AML-193 (cell line): ENCODE measurements at places on chromosomes 11 and 22.

GRCh38 chr11:1503708-1504104 lies 17.1 kb upstream of the MOB2 start:
- no peak for DNase-seq

DNA sequence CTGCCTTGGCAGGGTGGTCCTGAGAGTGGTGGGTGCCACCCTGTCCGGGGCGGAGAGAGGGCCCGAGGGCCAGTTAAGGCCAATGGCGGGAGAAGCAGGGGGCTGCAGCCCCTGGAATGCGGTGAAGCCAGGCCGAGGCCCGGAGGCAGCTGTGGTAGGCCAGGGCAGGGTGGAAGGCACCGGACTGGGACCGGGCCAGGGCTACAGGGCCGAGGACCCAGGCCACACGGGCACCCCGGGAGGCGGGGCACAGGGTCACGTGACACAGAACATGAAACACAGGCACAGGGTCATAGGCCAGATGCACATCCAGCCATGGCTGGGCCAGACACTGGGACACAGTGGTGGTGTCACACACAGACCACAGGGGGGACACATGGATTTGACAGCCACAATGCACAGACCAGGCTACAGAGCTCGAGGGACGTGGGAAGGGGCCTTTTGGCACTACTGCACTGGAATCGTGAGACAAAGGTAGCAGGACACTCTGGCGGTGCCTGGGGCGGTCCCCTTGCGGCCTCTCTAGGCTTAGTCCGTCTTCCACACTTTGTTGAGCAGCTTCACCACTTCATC lies 2.8 kb downstream of the SLC25A1 start:
- no peak for DNase-seq

DNA sequence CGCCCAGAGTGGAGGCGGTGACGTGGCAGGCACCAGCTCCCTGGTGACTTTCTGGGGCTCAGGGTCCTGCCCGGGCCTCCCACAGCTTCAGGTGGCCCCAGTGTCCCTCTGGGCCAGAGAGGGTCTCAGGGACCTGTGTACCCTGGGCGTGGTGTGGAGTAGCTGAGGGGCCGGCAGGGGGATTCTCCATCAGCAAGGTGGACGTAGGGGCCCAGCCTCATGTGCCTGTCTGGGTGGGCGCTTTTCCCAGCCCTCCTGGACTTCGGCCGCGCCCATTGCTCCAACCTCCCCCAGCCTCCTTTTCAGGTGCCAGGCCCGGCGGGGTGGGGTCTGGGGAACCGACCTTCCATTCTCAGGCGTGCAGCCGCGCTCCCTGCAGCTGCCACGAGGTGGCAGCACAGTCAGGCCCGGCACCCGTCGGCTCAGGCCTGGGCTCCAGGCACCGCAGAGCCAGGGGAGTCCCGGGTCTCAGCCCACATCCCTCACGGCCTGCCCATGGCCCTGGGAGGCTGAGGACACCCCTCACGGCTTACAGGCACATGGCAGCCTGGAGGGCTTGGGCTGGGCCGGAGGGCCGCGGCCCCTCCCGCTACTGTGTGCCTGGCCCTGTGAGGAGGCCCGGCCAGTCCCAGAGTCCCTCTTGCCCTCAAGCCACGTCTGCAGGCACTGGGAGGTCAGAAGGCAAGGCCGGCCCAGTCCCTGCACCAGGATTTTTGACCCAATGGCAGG lies 19.9 kb upstream of the MUC5B start:
- no peak for DNase-seq

DNA sequence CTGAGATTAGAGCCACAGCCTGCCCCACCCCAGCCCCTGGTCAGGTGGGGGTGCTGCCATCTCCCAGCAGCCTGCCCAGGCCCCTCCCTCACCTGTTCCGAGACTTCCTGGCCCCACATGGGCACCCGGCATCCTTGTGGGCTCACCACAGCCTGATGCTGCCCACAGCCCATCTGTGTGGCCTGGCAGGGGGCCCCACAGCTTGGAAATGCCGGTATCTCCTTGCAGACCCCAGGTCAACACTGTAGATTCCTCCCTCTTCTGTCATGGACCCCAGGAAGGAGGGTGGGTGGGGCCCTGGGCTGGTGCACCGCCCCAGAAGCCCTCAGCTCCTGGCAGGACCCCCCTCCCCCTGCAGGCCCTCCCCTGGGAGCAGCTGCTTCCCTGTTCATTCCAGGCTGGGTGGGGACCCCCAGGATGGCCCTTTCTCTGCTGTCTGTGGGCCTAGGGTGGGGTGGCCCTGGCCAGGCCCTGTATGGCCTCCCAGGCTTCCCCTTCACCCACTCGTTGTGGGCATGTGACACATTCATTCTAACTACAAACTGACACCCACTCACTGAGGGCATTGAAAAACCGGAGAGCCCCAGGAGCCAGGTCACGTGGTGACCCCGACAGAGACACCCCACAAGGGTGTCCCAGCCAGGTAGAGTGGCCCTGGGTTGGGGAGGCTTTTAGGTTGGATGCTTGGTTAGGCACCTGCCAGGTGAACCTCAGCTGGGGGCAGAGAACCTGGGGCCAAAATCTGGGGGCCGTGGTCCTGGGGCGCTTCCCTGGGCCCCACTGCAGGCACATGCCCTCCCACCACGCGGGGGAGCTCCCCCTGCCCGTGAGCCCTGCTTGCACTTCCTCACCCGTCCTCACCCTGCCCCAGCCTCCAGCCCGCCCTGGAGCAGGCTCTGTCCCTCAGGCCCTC lies 44.1 kb upstream of the CCDC188 start:
- DNase-seq, result no peak

GRCh38 chr11:11731311-11732083 lies 109.7 kb upstream of the GALNT18 start:
- no peak for DNase-seq

GRCh38 chr11:122046846-122047245 lies 69.2 kb downstream of the BLID start:
- DNase-seq, result no peak

GRCh38 chr22:47337161-47337621 lies 574.7 kb downstream of the TBC1D22A start:
- DNase-seq, result no peak

DNA sequence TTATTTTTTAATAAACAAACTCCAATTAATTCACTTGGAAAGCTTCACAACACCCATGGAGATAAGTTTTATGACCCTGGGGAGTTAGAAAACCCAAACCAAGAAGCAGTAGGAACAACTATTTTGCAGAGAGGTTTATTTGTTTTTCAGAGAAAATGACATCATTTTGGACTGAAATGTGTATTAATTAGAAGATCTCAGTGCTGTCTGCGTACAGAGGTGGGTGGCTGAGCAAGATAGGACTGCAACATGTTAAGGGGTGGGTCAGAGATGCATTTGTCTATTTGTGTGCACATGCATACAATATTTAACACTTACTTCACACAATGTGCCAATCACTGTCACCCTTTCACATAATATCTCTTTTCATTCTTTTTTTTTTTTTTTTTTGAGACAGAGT lies 1.1 kb downstream of the SCGB1A1 start:
- no peak for DNase-seq

- no peak for DNase-seq
Measured at GRCh38 chr11:44246726-44247125, 63.2 kb downstream of the ALX4 start.

DNA sequence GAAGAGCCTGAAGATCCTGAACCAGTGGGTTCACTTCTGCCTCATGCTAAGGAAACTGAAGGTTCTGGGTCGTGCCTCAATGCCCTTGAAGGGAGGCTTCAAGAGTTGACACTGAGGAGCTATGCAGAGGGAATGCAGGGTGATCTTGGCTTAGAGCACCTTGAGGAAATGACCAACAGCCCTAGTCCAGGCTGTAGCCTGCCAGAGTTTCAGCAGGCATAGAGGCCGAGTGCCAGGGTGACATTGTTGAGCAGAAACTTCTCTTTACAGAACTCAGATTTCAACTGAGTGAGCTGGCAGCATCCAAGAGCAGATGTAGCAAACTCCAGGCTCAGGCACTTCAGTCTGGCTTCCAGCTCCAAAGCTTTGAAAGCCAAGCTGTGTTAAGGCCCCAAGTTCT lies 23.1 kb upstream of the CAPRIN1 start:
- no peak for DNase-seq

DNA sequence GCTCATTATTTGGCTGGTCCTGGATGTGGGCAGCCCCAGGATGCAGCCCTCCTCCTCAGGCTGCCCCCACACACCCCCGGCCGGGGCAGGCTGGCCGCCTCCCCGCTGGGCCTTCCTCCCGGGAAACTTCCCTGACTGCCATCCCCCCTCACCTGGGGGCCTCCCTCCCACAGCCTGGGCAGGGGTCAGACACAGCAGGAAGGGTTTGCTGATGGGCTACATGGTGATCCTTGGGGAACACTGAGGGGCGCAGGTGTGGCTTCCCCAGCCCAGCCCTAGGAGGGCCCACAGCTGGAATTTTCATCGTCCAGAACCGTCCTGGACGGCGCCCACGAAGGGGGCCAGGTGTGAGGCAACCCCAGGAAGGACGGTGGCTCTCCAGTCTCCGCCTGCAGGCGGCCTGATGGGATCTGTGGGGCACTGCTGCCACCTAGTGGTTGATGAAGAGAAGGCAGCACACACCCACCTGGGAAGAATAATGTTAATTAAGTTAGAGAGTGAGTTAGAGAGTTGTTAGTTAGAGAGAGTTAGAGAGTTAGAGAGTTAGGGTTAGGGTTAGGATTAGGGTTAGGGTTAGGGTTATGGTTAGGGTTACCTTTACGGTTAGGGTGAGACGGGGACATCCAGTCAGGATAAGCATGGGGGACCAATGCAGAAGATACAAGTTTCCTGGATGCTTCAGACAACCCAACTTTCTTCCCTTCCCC lies 75.9 kb upstream of the PRR5 start:
- peak; percentile 56 for DNase-seq

DNA sequence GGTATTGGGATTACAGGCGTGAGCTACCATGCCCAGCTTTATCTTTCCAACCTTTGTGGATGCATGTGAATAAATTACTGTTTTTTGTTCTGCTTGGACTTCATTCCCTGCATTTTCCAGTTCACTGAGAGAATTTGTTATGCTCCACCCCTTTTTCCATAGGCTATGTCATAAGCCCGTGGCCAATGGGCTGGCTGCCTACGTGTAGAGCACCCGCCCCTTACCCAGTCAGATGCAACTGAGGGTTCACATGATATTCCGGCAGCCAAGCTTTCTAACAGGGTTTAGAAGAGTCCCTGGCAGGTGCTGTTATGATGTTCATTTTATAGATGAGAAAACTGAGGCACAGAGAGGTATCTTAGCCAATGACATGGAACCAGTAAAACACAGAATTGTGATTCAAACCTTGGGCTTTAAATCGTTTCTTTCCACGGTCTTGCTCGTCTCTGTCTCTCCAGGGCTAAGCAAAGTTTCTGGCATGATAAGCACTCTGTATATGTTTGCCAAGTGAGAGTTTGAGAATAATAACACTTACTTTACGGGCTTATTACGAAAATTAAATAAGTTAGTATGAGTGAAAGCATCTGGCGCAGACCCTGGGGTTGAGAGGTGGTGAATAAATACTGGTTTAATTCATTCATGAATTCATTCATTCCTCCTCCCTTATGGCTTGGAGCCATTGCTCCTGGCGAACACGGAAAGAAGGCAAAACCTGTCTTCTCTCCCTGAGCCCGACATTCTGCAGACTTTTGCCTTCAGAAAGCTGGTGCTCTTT lies 42.4 kb upstream of the RASD2 start:
- DNase-seq, result no peak

GRCh38 chr22:41257696-41258095 lies 17.0 kb upstream of the CHADL start:
- DNase-seq, result no peak

- DNase-seq, result no peak
Measured at GRCh38 chr11:78034623-78035022, 11.5 kb upstream of the KCTD14 start.

- DNase-seq, result no peak
Measured at GRCh38 chr11:64438986-64439771, 80.2 kb downstream of the RPS6KA4 start.

DNA sequence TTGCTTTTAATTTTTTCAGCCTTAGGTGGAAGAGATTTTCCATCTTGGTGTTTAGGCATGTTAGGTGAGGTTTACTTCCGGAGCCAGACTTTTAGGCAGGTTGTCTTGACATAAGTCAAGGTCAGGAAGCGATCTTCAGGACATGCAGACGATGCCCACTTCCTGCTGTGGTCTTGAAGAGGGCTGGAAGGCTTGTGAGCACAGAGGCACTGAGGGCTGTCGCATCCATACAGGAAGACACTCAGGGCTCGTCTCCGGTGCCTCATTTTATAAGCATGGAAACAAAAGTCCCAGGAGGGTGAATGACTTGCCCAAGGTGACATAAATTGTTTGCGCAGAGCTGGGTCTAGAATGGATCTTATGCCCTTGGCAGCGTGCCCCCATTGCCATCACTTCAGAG lies 30.8 kb downstream of the MARK2 start:
- DNase-seq, result no peak

DNA sequence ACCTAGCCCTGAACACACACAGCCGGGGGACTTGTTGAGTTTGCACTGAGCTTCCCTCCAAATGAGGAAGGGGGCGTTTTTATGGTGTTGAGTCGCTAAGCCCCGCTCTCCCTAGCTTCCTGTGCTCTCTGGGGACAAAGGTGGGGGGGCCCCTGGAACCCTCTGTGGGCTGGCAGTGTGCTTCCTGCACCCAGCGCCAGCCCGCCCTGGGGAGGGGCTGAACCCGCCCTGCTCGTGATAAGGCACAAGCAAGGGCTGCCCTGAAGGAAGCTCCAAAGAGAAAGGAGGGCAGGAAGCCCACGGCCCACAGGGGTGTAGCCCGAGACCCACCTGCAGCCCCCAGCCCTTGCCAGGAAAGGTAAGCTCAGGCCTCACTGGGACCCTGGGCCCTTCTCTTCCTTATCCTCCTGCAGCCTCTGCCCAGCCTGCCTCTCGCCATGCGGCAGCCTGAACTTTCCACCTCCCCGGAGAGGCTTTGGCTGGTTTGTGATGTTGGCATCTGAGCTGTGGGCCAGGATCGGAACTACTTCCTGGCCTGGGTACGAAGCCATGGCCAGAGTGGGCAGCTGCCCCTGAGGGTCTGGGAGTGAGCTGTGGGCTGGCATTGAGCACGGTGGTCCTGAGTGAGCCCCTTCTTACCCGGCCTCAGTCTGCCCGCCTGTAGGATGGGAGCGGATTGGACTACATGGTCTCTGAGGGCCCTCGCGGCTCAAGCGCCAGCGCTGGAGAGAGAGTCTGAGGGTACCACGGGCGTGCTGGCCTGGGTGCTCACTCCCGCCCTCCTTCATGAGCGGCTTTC lies at the start of gene FERMT3:
Gene FERMT3 (plus strand): TSS at position 265 of the 799 bp plus-strand sequence. CDS start 644 bp downstream, outside the sequence.
- peak; percentile 48 for DNase-seq

GRCh38 chr11:62728171-62728988 lies at the start of gene TTC9C:
Gene TTC9C, plus strand, starts transcription at chr11:62728486. Its CDS starts 363 bp downstream, at chr11:62728849.
- DNase-seq, result peak; percentile 78
